ENCODE measurements at places on chromosomes 2 and 18. TPM values are rescaled to one million over a fixed set of nuclear protein-coding genes. Genes with fewer than 3 reads are reported as not detected.

The STPG4 gene
- total RNA-seq, result 0.22 TPM

The IER3IP1 gene
- 13.8 TPM for total RNA-seq

DNA sequence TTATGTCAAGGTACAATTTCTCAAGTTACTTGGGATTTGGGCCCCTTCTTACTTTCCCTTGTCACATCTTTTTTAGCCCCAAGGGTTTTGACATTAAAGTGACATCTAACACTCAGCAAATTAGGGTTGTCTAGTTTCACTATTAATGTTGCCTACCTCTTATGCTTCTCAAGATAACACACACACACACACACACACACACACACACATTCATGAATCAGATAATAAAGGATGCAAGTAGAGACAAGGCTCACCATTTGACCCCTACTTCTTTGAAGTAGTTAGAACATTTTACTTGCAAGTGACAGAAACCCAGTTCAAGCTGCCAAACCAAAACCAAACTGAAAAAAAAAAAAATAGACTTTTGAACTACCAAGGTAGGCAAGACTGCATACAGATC, 138.8 kb downstream of the TRIB2 start:
- no peak for DNase-seq

GRCh38 chr2:218547978-218548377, 20.2 kb downstream of the USP37 start:
- DNase-seq, result no peak

The TPO gene
- total RNA-seq, result 7,965 TPM
